Placental pericyte (primary cell): ENCODE measurements at places on chromosomes 12 and 14. TPM values are rescaled to one million over a fixed set of nuclear protein-coding genes. Genes with fewer than 3 reads are reported as not detected.

Gene PLEKHA5
- total RNA-seq, result 24.5 and 34.5 TPM in 2 replicates

Gene DACT1
- 52.3 and 56.0 TPM in 2 replicates for total RNA-seq

Gene CARMIL3
- total RNA-seq, result under 0.01 TPM in 1 of 2 replicates, not detected in the other

Gene AQP2
- not detected in 2 replicates for total RNA-seq

Gene MYF5
- total RNA-seq, result not detected in 2 replicates
